ENCODE measurements at places on chromosomes 4 and X.

DNA sequence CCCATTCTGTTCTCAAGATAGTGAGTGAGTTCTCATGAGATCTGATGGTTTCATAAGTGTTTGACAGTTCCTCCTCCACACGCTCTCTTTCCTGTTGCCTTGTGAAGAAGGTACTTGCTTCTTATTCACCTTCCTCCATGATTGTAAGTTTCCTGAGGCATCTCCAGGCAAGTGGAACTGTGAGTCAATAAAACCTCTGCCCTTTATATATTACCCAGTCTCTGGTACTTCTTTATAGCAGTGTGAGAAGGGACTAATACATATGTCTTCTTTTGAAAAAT is 58.4 kb downstream of the CFAP299 start:
- DNase-seq: no peak

DNA sequence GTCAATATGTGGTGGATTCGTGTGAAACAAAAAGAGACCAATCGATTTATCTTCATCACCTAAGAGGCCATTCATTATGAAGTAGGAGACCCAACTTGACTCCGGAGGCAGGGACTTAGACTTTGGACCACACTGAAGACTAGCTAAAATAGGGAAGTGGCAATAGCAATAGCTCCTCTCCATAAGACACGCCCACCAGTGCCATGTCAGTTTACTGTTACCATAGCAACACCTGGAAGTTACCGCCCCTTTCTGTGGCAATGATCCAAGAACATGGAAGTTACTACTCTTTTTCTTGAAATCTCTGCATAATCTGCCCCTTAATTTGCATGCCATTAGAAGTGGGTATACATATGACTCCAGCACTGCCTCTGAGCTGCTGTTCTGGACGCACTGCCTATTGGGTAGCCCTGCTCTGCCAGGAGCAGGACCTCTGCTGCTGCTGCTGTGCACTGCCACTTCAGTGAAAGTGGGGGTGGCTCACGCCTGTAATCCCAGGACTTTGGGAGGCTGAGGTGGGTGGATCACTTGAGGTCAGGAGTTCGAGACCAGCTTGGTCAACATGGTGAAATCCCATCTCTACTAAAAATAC is 163.2 kb downstream of the PRKX start:
- DNase-seq: no peak

- DNase-seq: no peak
Observed at GRCh38 chr4:54439831-54440243, 210.7 kb downstream of the PDGFRA start.

DNA sequence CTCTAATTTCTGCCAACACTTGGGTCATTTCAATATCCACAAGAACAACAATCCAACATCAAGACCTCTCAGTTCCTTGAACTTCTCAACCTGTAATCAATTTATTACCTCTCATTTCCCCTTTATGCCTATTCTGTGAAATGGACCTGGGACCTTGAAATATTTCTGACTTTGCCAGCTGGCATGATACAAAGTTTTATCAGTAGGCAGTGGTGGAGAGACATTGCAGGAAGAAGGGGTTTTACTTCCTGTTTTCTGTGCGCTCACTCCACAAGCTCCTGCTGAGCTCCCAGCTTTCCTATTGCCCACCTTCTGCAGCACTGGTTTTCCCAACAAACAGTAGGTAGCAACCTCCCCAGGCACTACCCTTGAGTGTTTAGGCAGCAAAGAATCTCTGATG is 3.5 kb upstream of the ARHGEF6 start:
- no peak for DNase-seq

- no peak for DNase-seq
Observed at GRCh38 chr4:39048311-39048710, 13.7 kb upstream of the KLHL5 start.

DNA sequence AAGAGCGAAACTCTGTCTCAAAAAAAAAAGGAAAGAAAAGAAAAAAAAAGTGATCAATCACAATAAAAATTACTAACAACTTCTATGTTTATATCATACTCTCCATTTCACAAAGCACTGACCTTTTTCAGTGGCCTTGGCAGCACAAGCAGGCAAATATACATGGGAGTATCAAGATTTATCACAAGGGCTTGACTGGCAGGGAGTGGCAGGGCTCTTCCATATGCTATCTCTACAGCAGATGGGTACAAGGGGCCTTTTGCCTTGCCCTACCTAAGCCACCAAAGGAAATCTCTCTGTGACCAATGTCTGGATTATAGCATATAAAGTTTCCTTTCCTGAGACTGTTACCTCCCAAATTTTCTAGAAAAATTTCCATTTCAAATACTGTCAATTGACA is 24.4 kb downstream of the TSPAN5 start:
- DNase-seq: no peak

GRCh38 chr4:80201252-80202151 is 4.2 kb downstream of the PRDM8 start:
- DNase-seq: no peak

Data from NCI-H524 treated with DMSO at 0.1 percent for 48 hours (cell line).